ENCODE measurements at places on chromosomes 2 and 18.

DNA sequence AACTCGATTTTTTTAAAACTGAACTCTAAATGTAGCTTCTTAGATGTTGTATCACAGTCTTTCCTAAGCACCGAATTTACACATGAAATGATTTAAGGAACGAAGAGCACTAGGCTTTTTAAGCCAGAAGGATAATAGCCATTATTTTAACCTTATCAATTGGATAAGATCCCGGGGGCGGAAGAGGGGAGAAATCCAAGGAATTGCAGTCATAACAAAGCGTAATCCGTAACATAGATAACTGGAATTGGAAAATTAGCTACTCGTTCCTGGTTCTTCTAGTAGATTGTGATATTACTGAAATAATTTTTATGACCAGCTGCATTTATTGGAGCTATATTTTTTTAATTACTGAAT, 988 bp upstream of the KANSL1L start:
- no peak for DNase-seq

- no peak for DNase-seq
Observed at GRCh38 chr2:240441326-240441992, 6.0 kb downstream of the GPC1 start.

DNA sequence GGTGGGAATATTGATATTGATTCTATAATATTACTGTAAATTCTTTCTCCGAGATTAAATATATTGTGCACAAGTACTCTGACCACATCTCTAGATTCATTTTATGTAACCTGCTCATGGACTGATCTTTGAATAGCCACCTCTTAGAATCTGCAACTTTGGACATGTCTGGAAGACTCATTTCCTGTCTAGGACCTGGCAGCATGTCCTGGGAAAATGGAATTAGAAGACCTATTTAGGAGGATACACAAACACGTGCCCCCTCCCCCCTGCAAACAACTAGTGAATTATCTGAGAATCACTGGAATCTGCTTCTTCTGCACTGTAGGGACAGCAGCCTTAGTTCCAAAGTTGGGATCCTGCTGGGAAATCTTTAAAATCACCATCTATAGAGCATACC, 94.1 kb downstream of the UBE2E3 start:
- DNase-seq = peak; percentile 33

DNA sequence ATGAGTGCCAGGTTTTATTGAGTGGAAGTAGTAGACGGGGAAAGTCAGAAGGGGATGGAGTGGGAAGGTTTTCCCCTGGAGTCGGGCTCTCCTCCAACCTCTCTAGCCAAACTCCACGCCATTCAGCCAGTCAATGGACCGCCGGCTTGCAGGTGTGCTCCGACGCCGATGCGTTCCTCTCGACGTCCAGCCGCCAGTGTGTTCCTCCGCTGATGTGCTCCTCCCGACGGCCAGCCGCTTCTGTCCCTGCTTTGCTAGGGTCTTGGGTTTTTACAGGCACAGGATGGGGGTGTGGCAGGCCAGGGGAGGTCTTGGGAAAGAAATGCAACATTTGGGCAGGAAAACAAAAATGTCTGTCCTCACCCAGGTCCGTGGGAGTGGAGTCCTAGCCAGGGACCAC, 94.3 kb upstream of the TEX51 start:
- no peak for DNase-seq

DNA sequence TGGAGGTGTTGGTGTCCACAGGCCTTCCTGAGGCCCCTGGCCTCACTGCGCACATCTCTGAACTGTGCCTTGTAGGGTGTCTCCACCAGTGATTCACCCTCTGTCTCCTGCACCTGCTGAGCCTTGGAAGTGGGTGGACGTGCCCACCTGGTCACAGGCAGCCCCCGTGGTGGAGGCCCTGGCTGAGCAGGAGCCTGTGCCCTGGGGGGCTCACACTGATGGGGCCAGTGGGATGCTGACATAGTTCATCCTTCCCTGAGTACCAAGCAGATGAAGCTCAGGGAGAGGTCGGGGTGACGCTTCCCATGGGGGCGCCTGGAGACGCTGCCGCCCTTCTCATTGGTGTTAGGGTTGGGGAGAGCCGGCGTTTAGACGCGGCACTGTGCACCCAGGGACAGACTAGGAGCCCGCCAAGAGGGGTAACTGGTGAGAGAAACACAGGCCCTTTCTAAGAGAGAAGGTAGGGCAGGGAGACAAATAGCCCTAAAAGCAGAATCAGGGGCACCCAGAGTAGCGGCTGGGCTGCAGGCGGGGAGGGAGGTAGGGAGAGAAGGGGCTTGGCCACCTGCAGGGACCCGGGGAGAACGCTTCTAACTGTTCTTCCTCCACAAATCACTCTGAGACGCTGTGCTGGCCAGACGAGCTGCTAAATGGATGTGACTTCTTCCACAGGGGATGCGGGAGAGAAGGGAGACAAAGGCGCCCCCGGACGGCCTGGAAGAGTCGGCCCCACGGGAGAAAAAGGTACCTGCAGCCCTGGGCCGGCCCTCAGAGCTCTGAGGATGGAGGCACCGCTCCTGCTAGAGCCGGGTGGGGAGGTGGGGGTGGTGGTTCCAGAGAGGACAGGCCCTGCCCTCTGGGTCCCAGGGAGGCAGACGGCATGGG, 18.0 kb downstream of the COLEC11 start:
- no peak for DNase-seq

DNA sequence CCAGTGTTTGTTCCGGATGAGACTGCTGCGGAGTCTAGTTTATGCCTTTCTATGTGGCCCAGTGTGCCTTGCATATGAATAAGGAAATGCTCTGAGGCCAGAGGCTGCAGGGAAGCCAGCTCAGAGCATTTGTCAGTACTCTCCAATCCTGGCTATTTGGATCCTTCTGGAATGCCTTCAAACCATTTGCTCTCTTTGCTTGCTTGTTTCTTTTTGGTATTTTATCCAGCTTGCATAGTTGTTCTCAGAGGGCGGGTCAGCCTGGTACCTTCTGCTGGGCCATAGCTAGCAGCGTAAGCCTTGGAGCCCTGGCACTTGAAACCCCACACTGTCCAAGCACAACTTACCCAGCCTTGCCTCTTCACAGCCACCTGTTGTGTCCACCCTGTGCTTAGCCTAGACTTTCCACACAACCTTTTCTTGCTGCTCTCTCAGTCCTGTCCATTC, 20.5 kb downstream of the CENPO start:
- DNase-seq = no peak

GRCh38 chr2:70854411-70854810, 18.8 kb upstream of the CD207 start:
- no peak for DNase-seq

DNA sequence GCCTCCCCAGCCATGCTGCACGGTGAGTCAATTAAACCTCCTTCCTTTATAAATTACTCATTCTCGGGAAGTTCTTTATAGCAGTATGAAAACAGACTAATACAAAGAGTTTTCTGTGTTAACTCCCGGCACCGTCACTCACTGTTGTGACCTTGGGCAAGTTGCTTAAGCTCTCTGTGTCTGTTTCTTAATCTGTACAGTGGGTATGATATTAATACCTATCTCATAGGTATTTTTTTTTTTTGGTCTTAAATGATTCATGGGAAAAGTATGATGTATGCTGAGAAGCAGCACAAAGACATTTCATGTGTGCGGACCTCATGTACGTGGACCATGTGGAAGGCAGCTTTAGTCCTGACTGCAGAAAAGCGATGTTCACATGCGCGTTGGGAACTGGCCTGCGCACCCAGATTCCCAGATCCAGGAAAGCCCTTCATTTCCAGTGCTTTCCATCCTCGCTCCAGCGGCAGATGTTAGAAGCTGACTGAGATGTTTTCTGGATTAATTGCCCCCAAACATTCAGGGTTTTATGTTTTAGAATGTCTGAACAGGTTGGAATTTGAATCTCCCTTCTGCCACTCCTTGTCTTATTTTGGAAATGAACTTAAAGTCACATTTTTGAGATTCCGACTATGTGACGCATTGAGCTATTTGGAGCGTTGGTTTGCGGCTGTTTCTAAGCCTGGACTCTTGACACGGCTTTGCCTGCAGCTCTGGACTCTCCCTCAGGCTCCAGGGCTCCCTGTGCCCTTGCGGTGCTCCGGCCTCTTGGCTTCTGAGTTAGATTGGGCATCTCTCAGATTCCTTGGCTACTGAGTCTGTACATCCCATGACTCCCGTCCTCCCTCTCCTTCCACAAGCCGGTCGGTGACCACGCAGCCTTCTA, 61.4 kb downstream of the SLC4A3 start:
- peak; percentile 98 for DNase-seq

GRCh38 chr18:13889671-13890070, 25.7 kb downstream of the MC2R start:
- DNase-seq = no peak

- DNase-seq = no peak
Observed at GRCh38 chr2:27493948-27494283, 1.1 kb downstream of the FNDC4 start.

DNA sequence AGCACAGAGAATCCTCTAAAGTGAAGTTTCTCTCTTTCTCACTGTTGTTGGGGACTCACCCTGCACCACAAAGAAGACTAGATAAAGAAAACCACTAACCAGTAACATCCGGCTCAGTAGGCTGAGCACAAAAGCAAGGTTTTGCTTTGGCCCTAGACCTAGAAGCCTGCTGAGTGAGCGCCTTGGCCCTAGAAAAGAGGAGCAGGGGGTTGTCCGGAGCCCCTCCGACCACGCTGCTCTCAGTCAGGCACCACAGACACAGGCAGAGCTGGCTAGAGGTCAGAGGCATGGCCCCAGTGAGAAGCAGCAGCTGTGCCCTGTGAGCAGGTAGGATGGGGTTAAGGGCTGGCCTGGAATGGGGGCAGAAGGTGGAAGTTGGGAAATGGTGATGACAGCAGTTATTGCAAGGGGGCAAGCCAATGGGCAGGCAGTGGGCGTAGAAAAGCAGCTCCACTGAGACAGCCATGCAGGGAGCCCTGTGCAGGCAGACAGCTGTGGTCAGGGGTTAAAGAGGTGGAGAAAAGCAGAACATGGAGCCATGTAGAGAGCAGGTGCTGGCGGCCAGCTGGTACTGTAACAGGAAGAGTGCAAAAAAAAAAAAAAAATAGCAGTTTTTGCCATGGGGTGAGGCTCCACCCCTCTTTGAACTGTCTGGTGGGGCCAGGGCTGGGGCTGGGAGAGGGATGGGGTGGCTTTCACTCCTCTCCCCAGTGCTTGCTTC, 36.9 kb upstream of the SLC14A1 start:
- no peak for DNase-seq

- DNase-seq = no peak
Observed at GRCh38 chr18:77079954-77080682, 52.5 kb downstream of the MBP start.

DNA sequence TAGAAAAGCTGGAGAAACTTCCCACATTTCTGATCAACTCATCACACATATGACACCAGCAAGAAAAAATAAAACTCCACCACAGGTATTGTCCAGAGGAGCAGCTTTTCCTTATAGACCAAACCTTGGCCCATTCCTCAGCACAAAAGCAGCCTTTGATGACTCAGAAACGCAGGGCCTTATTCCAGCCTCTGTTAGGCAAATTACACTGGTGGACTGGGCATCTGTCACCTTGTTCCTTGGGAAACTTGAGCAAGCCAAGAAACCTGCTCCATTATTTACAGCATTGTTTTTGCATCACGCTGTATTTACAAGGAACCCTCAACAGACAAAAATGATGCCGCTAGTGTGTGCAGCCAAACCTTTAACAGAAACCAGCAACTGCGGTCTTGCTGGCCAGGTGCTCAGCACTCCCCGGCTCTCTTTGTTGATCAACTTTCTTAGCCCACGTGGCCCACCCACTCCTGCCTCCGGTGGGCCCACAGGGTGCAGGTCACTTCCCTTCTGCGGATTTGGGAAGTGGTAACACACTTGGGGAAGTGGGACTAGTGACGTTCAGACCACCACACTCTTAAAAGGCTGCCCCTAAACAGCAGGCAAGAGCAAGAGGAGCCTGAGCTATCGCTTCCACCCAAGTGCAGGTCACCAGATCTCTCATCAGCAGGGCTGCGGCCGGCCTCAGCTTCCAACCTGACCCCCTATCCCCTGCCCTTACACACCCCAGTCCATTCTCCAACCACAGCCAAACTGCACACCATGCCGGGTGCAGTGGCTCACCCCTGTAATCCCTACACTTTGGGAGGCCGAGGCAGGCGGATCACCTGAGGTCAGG, 1.5 kb downstream of the AP1S3 start:
- DNase-seq = no peak

- no peak for DNase-seq
Observed at GRCh38 chr2:86035376-86035882, 70.3 kb downstream of the POLR1A start.

- peak; percentile 83 for DNase-seq
Observed at GRCh38 chr2:138948070-138948539, 167.9 kb upstream of the NXPH2 start.

DNA sequence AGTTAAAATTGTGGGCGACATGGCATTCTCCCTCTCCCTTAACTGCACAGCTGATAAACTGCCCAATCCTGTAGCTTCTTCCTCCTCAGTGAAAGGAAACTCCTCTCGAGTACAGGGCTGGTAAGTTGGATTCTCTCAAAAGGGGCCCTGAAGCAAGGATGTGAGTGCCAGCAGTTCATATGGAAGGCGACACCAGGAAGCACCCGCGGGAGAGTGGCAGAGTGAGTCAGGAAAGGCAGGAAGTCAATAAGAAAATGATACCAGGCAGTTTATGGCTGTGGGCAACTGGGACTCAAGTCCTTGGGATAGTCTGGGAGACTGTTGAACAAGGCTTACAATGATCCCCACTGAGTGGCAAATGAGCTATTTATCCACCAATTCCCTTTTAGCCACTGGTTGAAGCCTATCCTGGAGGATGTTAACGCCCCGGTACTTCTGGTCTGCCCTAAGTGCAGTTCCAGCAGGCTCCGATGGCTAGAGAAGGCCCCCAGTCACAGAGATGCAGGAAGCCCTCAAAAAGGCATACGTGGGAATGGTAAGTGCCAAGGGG, 34.8 kb downstream of the ABHD3 start:
- no peak for DNase-seq

DNA sequence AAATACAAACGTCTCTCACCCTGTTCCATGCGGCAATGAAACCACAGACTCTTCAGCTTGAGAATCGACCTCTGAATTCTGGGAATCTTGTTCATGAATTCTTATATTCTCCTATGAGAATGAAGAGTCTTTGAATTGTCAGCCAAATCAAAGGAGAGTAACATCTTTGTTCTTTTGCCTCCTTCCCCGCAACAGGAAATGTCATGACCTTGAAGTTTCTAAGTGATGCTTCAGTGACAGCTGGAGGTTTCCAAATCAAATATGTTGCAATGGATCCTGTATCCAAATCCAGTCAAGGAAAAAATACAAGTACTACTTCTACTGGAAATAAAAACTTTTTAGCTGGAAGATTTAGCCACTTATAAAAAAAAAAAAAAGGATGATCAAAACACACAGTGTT, 21.8 kb downstream of the TNFAIP6 start:
- DNase-seq = no peak
